Transverse colon (tissue), 4 donors: ENCODE measurements at places on chromosomes 7 and 10. TPM values are rescaled to one million over a fixed set of nuclear protein-coding genes. Genes with fewer than 3 reads are reported as not detected.

DNA sequence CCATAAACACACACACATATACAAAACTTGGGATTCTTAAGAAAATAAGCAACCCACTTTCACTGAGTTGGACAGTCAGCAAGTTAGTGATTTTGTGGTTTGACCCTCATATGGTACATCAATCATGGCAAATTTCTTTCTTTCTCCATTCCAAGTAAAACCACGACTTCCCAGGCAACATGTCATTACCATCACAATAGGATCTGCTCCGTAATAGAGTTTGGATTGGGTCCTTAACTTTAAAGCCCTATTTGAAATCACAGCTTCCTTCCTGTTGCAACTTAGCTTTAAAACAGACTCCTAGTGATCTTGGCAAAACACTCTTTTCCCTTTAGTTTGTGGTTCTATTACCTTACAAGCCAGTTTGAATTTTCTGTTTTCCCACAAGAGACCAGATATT lies 483.6 kb downstream of the INHBA start:
- no peaks in the 10 kb centered on the region for H3K4me1 ChIP-seq
- H3K27ac ChIP-seq: no peak overlapping the region
- no peak for DNase-seq
- H3K36me3 ChIP-seq: no peaks in the 10 kb centered on the region

DNA sequence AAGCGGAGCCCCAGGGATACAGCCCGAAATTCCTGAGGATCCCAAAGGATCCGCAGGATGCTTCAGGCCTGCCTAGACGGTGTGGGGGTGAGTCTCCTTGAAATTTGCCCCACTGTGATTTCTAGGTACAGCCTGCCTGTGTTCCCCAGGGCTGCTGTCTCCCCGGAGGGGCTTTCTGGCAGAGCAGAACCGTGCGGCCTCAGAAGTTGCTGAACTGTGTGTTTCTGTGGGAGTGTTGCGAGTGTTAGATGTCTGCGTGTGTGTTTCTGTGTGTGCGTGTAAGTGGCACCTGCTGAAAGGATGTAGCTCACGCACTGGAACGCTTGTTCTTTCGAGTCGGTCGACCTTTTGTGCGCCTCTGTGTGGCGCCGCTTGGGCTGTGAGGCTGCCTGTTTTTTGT lies 27.8 kb upstream of the ZNF273 start:
- no peak for DNase-seq
- H3K4me1 ChIP-seq: peaks cover 4% of the 10 kb centered on the region
- no peaks in the 10 kb centered on the region for H3K36me3 ChIP-seq
- no peak overlapping the region for H3K4me3 ChIP-seq

DNA sequence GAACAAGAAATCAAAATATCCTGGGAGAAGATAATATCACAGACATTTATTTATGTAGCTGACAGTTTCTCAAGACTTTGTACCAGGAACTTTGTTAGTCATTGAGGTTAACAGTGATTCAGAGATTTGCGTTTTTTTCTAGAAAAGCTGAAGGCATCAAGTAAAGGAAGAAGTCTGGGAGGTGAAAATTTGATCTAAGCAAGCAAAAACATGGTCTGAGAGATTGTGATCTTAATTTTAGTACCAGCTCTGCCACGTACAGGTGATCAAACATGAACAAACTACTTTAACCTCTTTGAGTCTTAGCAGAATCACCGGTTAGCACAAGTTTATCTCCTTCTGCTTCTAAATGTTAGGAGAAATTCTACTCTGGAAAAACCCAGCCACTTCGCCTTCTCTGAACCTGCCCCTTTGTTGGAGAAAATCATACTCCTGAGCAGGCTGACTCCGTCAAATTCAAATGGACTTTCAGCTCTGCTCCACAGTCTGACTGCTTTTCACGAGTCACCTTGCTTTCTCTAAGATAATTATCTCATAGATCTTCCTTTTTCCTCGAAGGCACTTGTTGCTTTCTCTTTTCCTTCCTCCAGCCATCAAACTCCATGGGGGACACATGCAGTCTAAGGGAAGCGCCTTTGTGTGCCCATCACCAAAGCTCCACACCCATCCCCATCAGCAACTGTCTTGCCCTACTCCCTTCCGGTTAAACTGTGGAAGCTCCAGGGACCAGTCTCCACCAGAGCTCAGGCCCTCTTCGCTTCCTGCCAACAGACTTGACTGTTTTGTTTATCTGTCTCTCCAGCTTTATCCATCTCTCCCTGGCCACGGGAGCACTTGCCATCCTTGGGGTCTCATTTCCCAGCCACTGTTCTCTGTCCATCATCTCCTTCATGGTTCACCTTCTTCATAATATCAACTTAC lies 86.3 kb downstream of the PRKCQ start:
- no peaks in the 10 kb centered on the region for H3K27me3 ChIP-seq
- peak overlapping the region; percentile 19 for H3K27ac ChIP-seq
- no peaks in the 10 kb centered on the region for H3K36me3 ChIP-seq
- no peaks in the 10 kb centered on the region for H3K4me1 ChIP-seq
- DNase-seq: no peak

- H3K4me1 ChIP-seq: no peaks in the 10 kb centered on the region
- H3K4me3 ChIP-seq: no peak overlapping the region
- no peak overlapping the region for H3K27ac ChIP-seq
- DNase-seq: no peak
- H3K36me3 ChIP-seq: no peaks in the 10 kb centered on the region
- no peaks in the 10 kb centered on the region for H3K27me3 ChIP-seq
Observed at GRCh38 chr7:138358850-138359341, 101.2 kb upstream of the TRIM24 start.

DNA sequence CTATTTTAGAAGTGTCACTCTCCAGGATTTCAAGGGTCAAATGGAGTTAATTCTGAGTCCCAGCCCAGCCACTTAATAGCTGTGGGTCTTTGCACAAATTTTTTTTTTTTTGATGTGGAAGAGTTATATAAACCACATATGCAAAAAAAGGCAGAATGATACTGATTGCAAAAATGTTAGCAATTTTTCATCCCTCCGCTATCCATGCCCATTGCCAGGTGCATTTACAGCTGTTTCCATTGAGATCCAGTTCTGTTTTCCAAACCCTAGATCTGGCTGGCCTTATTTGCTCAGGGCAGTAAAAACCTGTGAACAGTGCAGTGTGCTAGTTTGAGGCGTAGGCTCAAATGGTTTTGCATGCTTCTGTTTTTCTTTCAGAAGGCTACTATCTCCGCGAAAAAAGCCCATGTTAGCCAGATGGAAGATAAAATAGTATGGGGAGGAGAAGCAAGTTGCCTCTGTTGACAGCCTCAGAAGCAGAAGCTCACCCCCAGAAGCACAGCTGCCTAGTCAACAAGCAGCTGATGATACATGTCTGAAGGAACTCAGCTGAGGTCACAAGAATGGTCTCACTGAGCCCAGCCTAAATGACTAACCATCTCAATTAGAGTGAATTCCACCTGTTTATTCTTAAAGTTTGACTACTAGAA lies 997 bp upstream of the ZNF138 start:
- H3K27me3 ChIP-seq: no peaks in the 10 kb centered on the region
- DNase-seq: no peak
- no peak overlapping the region for H3K27ac ChIP-seq

GRCh38 chr7:121446526-121446925 lies 50.4 kb upstream of the FAM3C start:
- H3K27me3 ChIP-seq: no peaks in the 10 kb centered on the region
- no peak overlapping the region for H3K4me3 ChIP-seq

GRCh38 chr10:75111907-75112679 lies 637 bp downstream of the SAMD8 start:
- no peaks in the 10 kb centered on the region for H3K36me3 ChIP-seq
- peaks cover 11% of the 10 kb centered on the region for H3K4me1 ChIP-seq
- H3K27me3 ChIP-seq: no peaks in the 10 kb centered on the region
- peak overlapping the region; percentile 74 for H3K4me3 ChIP-seq

GRCh38 chr7:15005672-15006071 lies 103.1 kb upstream of the DGKB start:
- H3K4me1 ChIP-seq: no peaks in the 10 kb centered on the region
- H3K36me3 ChIP-seq: no peaks in the 10 kb centered on the region
- no peak overlapping the region for H3K27ac ChIP-seq
- H3K4me3 ChIP-seq: no peak overlapping the region
- no peaks in the 10 kb centered on the region for H3K27me3 ChIP-seq

DNA sequence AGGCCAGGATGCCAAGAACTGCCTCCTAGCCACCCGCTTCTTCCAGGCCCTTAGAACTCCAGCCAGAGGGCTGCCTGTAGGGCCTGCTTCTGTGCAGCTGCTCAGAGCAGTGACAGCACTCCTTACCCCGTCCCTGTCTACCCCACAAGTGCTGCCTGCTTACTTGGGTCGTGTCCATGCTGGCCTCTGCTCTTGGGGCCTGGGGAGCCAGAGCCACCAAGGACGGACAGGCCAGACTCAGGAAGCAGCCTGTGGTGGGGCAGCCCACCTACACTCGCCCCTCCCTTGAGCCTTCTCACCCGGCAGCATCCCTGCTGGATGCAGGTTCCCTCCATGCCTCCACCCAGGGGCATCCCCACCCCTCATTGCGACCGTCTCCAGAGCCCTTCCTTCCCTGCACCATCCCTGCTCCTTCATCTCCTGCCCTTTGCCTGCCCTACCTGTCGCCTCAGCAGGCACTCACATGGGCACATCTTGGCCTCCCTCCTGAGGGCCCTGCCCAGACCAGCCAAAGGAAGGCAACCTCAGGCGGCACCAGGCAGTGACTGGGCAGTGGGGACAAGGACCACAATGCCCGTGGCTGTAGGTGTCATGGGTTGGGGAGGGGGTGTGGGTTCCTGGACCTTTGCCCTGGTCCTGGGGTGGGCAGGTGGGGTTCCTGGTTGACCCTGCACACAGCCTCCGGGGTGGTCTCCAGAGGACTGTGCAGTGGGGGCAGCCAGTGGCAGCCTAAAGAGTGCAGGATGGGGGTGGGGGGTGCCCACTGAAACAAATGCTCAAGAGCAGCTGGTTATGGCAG lies 78.0 kb upstream of the TNS3 start:
- no peak for DNase-seq
- H3K36me3 ChIP-seq: no peaks in the 10 kb centered on the region
- no peak overlapping the region for H3K27ac ChIP-seq
- H3K4me1 ChIP-seq: no peaks in the 10 kb centered on the region

- H3K4me3 ChIP-seq: no peak overlapping the region
- H3K36me3 ChIP-seq: no peaks in the 10 kb centered on the region
- no peak overlapping the region for H3K27ac ChIP-seq
- no peak for DNase-seq
- H3K4me1 ChIP-seq: no peaks in the 10 kb centered on the region
Observed at GRCh38 chr10:62583876-62584615, 209.9 kb downstream of the ZNF365 start.

DNA sequence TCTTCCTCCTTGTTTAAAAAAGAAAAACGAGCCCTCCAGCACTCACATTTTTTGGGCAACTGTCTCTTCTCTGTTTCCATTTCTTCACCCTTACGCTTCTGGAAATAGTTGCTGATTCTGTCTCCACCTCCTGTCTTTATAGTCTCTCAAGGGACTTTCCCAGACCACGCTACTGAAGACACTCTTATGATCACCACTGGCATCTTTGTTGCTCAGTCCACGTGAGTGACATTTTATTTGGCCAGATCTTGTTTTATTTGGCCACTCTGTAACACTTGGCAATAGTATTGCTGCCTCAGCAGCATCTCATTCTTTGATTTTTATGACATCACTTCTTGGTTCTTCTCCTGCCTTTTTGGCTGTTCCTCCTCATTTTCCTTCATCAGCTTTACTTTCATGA lies 21.6 kb upstream of the NME8 start:
- H3K27me3 ChIP-seq: no peaks in the 10 kb centered on the region
- H3K4me3 ChIP-seq: no peak overlapping the region
- no peaks in the 10 kb centered on the region for H3K4me1 ChIP-seq

- peaks cover 19% of the 10 kb centered on the region for H3K27me3 ChIP-seq
- peak; percentile 72 for DNase-seq
- no peaks in the 10 kb centered on the region for H3K4me1 ChIP-seq
Observed at GRCh38 chr10:17430647-17431355, 23.6 kb downstream of the ST8SIA6 start.

- no peaks in the 10 kb centered on the region for H3K4me1 ChIP-seq
- DNase-seq: no peak
- no peaks in the 10 kb centered on the region for H3K36me3 ChIP-seq
- no peak overlapping the region for H3K4me3 ChIP-seq
Observed at GRCh38 chr7:33196221-33196620, 66.9 kb downstream of the BBS9 start.

- H3K4me1 ChIP-seq: no peaks in the 10 kb centered on the region
- no peaks in the 10 kb centered on the region for H3K27me3 ChIP-seq
- no peak overlapping the region for H3K4me3 ChIP-seq
- no peaks in the 10 kb centered on the region for H3K36me3 ChIP-seq
Observed at GRCh38 chr7:141455723-141456122, 95.5 kb upstream of the AGK start.

- H3K27ac ChIP-seq: no peak overlapping the region
- no peak overlapping the region for H3K4me3 ChIP-seq
- H3K27me3 ChIP-seq: no peaks in the 10 kb centered on the region
Observed at GRCh38 chr10:118953598-118954393, 75.7 kb upstream of the NANOS1 start.

DNA sequence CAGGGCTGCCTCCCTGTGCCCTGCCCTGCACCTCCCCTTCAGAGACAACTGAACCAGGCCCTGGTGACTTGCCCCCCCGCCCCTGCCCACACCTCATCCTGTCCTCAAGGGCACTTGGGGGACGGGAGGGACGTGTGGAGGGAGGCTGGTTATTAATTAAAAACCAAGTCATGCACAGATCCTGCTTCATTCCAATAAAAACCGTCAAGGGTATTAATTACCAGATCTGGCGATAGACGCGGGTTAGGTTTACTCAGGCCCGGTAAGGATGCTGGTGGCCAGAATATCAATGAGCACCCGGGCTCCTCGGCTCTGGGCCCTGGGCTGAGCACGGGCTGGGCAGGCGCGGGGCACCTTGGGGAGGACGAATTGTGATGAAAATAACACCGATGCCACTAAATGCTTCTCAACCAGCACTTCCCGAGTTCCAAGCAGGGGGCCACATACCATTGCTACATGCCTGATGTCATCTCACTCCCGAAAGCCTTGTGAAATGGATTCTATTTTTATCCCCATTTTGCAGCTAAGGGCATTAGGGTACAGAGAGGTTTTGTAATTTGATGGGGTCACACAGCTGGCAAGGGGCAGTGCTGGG lies 24.5 kb upstream of the GTF2IRD1 start:
- no peak for DNase-seq
- no peaks in the 10 kb centered on the region for H3K4me1 ChIP-seq
- no peaks in the 10 kb centered on the region for H3K36me3 ChIP-seq
- H3K27ac ChIP-seq: no peak overlapping the region

GRCh38 chr10:118497227-118497626 lies 98.2 kb downstream of the PRLHR start:
- peaks cover 5% of the 10 kb centered on the region for H3K4me1 ChIP-seq
- H3K27me3 ChIP-seq: no peaks in the 10 kb centered on the region
- H3K27ac ChIP-seq: no peak overlapping the region
- H3K4me3 ChIP-seq: no peak overlapping the region

GRCh38 chr10:32937911-32938424 lies 20.1 kb downstream of the ITGB1 start:
- H3K27me3 ChIP-seq: no peaks in the 10 kb centered on the region
- H3K4me3 ChIP-seq: no peak overlapping the region
- peaks cover 40% of the 10 kb centered on the region for H3K4me1 ChIP-seq
- no peaks in the 10 kb centered on the region for H3K36me3 ChIP-seq
- DNase-seq: peak; percentile 19
- H3K27ac ChIP-seq: peak overlapping the region; percentile 79

GNA12 gene
- 19.4 TPM for total RNA-seq

FAM237B gene
- total RNA-seq: not detected

CFAP43 gene
- total RNA-seq: 0.68 TPM

FOXP2 gene
- 23.0 TPM for total RNA-seq

MYO3A gene
- total RNA-seq: 0.27 TPM

PSTK gene
- not detected for total RNA-seq

RNF32 gene
- total RNA-seq: 1.6 TPM

PIK3AP1 gene
- 11.3 TPM for total RNA-seq

DLX6 gene
- not detected for total RNA-seq

LRMDA gene
- total RNA-seq: 2.2 TPM

TMEM196 gene
- not detected for total RNA-seq

SPDYE5 gene
- total RNA-seq: not detected

GIMAP1 gene
- total RNA-seq: 3.0 TPM

FZD8 gene
- 9.4 TPM for total RNA-seq
